ENCODE measurements at places on chromosomes 6 and 20.
A peak's percentile ranks its signal among the peaks of the same experiment; 100 is the strongest.

- no peak overlapping the region for H3K27ac ChIP-seq
- H3K4me1 ChIP-seq: no peaks in the 10 kb centered on the region
- no peak overlapping the region for H3K4me3 ChIP-seq
- no peak for DNase-seq
- H3K36me3 ChIP-seq: no peaks in the 10 kb centered on the region
Measured at GRCh38 chr6:72631480-72631879, 9.6 kb downstream of the KCNQ5 start.

DNA sequence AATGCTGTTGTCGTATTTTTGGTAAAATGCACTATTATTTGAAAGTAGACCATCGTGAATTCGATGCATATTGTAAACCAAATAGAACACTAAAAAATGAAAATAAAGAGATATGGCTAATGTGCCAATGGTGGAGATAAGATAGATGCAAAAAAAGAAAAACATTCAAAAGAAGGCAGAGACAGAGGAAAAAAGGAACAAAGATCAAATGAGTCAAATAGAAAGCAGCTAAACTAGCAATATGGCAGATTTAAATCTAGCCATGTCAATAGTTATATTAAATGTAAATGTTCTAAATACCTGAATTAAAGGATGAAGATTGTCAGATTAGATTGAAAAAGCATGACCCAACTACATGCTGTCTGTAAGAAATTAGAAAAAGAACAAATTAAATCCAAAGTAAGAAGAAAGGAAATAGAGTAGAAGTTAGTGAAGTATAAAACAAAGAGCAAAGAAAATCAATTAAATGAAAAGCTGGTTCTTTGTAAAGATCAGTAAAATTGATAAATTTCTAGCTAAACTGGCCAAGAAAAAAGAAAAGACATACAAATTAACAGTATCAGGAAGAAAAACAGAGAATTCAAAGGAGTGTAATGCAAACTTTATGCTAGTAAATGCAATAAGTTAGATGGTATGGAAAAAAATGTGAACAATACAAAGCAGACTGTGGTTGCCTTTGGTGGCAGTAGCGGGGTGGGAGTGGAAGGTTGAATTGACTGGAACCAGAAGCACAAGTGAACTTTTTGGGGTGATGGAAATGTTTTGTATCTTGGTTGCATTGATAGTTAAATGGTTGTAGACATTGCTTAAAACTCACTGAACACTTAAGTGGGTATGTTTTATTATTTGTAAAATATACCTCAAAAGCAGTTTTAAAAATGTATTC, 44.8 kb downstream of the PTPN1 start:
- no peak for DNase-seq
- no peaks in the 10 kb centered on the region for H3K36me3 ChIP-seq
- peaks cover 12% of the 10 kb centered on the region for H3K4me1 ChIP-seq
- H3K27me3 ChIP-seq: no peaks in the 10 kb centered on the region

DNA sequence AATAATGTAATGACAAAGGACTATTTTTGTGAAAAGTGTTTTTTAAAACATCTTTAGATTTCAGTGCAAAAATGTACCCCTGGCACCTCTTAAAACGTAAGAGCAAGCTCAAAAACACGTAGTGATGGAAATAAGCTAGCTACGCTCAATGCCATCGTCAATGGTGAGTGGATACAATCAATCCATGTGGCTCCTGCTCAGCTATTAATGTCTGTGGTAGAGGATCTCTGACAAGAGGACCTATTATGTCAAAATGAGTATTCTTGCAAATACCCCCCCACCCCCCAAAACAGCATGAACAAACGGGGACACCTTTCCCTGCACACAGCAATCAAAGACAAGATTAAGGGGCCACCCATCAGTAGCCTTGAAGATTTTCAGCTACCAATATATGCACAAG, 65.1 kb upstream of the PTGIS start:
- H3K4me3 ChIP-seq: no peak overlapping the region
- no peak overlapping the region for H3K27ac ChIP-seq
- peaks cover 2% of the 10 kb centered on the region for H3K27me3 ChIP-seq

GRCh38 chr20:38208088-38208487, 43.0 kb upstream of the TGM2 start:
- H3K36me3 ChIP-seq: no peaks in the 10 kb centered on the region
- no peak overlapping the region for H3K4me3 ChIP-seq
- no peaks in the 10 kb centered on the region for H3K4me1 ChIP-seq

DNA sequence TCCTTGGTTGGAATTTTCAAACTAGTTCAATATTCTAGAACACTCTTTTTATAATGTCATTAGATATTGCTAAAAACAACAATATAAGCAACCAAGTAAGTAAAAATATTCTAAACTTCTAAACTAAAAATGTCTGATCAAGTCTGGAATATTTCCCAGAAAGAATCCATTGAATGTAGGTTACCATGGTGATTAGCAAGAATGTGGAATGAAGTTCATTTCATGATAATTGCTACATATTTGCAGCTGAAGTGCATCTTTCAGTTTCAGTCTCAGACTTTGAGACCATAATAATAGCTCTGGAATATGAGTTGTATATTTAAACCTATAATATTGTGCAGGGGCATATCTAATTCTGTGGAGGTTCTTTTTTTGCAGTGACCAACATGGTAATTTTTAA, 61.0 kb upstream of the NKAIN2 start:
- no peak for DNase-seq
- no peak overlapping the region for H3K27ac ChIP-seq
- H3K36me3 ChIP-seq: no peaks in the 10 kb centered on the region
- no peaks in the 10 kb centered on the region for H3K27me3 ChIP-seq

DNA sequence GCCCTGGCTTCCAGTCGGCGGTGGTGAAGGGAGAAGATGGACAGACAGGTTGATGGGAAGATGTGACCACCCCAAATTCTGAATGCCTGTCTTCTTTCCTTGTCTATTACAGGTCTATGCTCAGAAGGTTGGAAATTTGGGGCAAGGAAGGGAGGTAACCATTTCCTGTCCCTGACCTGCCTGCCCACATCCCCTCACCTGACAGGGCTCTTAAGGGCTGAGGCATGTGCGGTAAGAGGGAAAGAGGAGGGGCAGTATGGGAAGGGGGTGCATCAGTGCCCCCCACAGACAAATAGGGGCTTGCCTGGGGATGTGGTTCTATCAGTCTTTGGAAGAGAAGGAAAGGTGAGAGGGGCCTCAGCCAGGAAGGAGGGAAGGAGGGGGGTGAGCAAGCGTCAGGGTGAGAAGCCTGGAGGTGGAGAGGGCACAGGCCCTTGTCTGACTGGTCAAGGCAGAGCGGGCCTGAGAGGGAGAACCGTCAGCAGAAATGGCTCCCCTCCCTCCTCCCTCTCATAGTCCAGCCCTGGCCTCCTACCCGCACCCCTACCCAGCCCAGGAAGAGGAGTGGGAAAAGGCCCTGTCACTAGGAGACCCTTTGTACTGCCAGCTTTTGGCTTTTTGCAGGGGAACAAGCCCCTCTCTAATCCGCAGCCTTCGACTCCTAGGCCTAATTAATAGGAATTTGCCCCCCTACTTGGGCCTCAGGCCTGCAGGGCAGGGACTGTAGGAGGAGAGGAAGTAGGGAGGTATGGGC, 104.4 kb upstream of the FOXP4 start:
- H3K36me3 ChIP-seq: no peaks in the 10 kb centered on the region
- DNase-seq: no peak
- peak overlapping the region; percentile 33 for H3K4me3 ChIP-seq
- no peaks in the 10 kb centered on the region for H3K27me3 ChIP-seq
- H3K27ac ChIP-seq: peak overlapping the region; percentile 52

GRCh38 chr20:41643504-41643938, 25.3 kb upstream of the CHD6 start:
- DNase-seq: no peak
- no peak overlapping the region for H3K4me3 ChIP-seq
- peaks cover 3% of the 10 kb centered on the region for H3K27me3 ChIP-seq
- H3K36me3 ChIP-seq: no peaks in the 10 kb centered on the region

GRCh38 chr6:132357120-132357519, 44.2 kb downstream of the MOXD1 start:
- no peaks in the 10 kb centered on the region for H3K36me3 ChIP-seq
- H3K27me3 ChIP-seq: no peaks in the 10 kb centered on the region
- H3K27ac ChIP-seq: no peak overlapping the region
- H3K4me3 ChIP-seq: no peak overlapping the region

- no peaks in the 10 kb centered on the region for H3K36me3 ChIP-seq
- no peak for DNase-seq
- no peak overlapping the region for H3K27ac ChIP-seq
- no peak overlapping the region for H3K4me3 ChIP-seq
Measured at GRCh38 chr6:79438030-79438429, 99.2 kb downstream of the LCA5 start.

DNA sequence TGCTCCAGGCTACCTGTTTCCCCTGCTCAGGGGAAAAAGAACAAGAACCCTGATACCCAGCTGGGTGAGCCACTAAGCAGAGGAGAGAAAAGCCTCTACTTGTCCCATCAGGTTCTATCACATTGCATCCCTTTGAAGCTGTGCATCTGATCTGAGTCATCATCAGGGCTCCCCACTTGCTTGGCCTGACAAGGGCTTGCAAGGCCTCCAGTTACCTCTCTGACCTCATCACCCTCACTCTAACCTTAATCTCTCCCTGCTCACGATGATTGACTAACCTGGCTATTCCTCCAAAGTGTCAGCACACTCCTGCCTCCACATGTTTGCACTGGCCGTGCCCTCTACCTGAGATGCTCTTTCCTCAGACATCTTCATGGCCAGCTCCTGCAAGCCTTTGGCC, 309.5 kb upstream of the CHD6 start:
- DNase-seq: no peak
- H3K4me1 ChIP-seq: no peaks in the 10 kb centered on the region
- H3K36me3 ChIP-seq: no peaks in the 10 kb centered on the region
- no peak overlapping the region for H3K27ac ChIP-seq

DNA sequence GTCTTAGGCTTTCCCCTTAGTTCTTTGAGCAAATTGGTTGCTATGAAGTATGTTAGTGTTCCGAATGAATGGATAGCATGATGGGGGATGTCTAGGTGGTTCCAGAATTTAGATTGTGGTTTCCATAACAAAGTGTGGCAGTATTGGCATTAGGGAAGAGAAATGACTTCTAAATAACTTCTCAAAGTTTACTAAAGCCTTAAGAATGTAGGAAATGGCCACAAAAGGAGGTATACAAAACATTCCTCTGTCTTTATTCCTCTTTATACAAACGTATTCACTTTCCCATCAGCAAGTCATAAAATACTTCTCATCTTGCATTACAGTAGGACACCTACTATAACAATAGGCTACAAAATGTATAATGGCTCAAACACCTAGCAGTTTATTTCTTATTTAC, 279.6 kb downstream of the ESR1 start:
- no peaks in the 10 kb centered on the region for H3K36me3 ChIP-seq
- H3K27me3 ChIP-seq: no peaks in the 10 kb centered on the region
- H3K4me3 ChIP-seq: no peak overlapping the region
- H3K27ac ChIP-seq: no peak overlapping the region
- H3K4me1 ChIP-seq: no peaks in the 10 kb centered on the region
- no peak for DNase-seq

Measured in T-cell (primary cell).